ENCODE measurements at places on chromosomes 12 and 14. TPM values are rescaled to one million over a fixed set of nuclear protein-coding genes. Genes with fewer than 3 reads are reported as not detected.

The AHNAK2 gene
- 12.6 TPM for total RNA-seq

The TOGARAM1 gene
- total RNA-seq = 6.3 TPM

The AQP2 gene
- total RNA-seq = not detected

The GNB3 gene
- 0.60 TPM for total RNA-seq

The SERPINA5 gene
- total RNA-seq = 14.3 TPM

The GLIPR1L1 gene
- total RNA-seq = not detected

The PRH2 gene
- 0.91 TPM for total RNA-seq

The CAND1 gene
- 150 TPM for total RNA-seq

The TC2N gene
- not detected for total RNA-seq

The TROAP gene
- 70.7 TPM for total RNA-seq

The CYP27B1 gene
- total RNA-seq = 17.0 TPM

The KRT6C gene
- total RNA-seq = not detected

The EXOC3L4 gene
- total RNA-seq = 0.29 TPM

The IL23A gene
- 0.23 TPM for total RNA-seq

The MYO1H gene
- not detected for total RNA-seq

The SAMD15 gene
- total RNA-seq = 2.6 TPM

The KRT77 gene
- total RNA-seq = not detected

The MYL2 gene
- not detected for total RNA-seq

The DEGS2 gene
- total RNA-seq = not detected

The SLCO1A2 gene
- 0.21 TPM for total RNA-seq

The LRFN5 gene
- total RNA-seq = 0.04 TPM

The STXBP6 gene
- total RNA-seq = 0.72 TPM

The MMP14 gene
- total RNA-seq = 79.9 TPM

The CDK17 gene
- 23.9 TPM for total RNA-seq

The PPP1R36 gene
- not detected for total RNA-seq

The MIP gene
- not detected for total RNA-seq

The EML5 gene
- total RNA-seq = 2.8 TPM

The ANO2 gene
- total RNA-seq = 0.21 TPM

The CCDC184 gene
- total RNA-seq = 0.82 TPM

The NOVA1 gene
- total RNA-seq = 1.8 TPM

The C1QL4 gene
- 2.2 TPM for total RNA-seq

The CEP290 gene
- 22.8 TPM for total RNA-seq

The CD4 gene
- total RNA-seq = 0.04 TPM

The NEUROD4 gene
- total RNA-seq = not detected

The SLC6A15 gene
- total RNA-seq = 38.2 TPM

The RIMBP2 gene
- not detected for total RNA-seq

The ADIPOR2 gene
- total RNA-seq = 36.4 TPM

The SLC39A2 gene
- not detected for total RNA-seq

The NAV3 gene
- 8.7 TPM for total RNA-seq

The BIN2 gene
- not detected for total RNA-seq

The AQP6 gene
- 0.26 TPM for total RNA-seq

The ATF7 gene
- 7.8 TPM for total RNA-seq

The C12orf56 gene
- 0.29 TPM for total RNA-seq

The MCRS1 gene
- total RNA-seq = 84.6 TPM

The TAS2R7 gene
- total RNA-seq = not detected

The ACSS3 gene
- 12.5 TPM for total RNA-seq

The DPF3 gene
- total RNA-seq = 1.6 TPM

The TRIP11 gene
- total RNA-seq = 9.7 TPM

Measured in A375 (cell line).